ENCODE measurements at places on chromosomes 2 and 18.
A peak's percentile ranks its signal among the peaks of the same experiment; 100 is the strongest.

- no peak for DNase-seq
Observed at GRCh38 chr18:29726646-29727045, 1315.9 kb downstream of the DSC3 start.

DNA sequence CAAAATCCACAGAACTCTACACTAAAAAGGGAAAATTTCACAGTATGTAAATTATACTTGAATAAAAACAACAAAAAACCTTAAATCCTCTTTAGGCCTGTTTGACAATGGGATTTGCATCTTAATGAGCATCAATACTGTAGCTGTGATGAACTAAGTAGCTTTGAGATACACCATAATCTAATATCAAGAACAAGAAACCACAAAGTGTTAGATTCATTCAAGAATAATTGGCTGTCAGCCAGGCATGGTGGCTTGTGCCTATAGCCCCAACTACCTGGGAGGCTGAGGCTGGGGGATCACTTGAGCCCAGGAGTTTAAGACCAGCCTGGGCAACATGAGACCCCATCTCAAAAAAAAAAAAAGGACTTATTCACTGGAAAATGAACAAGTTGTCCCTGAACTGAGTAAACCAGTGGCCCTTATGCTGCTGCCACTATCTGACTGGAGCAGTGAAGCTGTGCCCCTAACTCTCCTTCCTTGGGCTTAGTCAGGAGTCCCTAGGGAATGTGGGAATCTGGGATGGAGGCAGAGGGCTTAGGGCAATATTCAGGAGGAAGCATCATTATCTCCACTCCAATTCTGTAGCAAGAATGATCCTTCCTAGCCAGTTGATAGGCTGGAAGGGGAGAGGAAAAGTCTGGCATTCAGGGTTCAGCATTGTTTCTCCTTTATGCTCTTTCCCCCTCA, 88.5 kb downstream of the PRKCE start:
- DNase-seq = no peak

GRCh38 chr2:240974771-240975572, 23.4 kb upstream of the SNED1 start:
- no peak for DNase-seq

GRCh38 chr18:55144193-55144930, 185.1 kb upstream of the CCDC68 start:
- no peak for DNase-seq

GRCh38 chr2:136932700-136933099, 167.4 kb downstream of the THSD7B start:
- DNase-seq = no peak

DNA sequence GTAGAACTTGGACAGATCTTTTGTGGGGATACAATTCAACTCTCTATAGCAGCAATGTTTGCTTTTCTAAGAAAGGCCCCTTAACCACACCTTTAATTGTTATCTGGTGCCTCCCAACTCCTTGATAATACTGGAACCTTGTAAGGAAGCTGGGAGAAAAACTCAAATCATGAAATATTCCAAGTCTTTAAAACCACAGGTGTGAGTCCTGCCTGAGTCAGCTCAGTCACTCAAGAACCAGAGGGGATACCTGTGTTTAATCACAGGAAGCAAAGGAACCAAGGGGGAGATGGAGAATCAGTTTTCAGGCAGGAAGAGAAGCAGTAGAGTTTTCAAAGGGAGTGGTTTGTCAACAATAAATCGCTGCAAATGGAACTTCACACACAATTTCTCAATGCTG, 159.9 kb downstream of the LAMA3 start:
- no peak for DNase-seq

DNA sequence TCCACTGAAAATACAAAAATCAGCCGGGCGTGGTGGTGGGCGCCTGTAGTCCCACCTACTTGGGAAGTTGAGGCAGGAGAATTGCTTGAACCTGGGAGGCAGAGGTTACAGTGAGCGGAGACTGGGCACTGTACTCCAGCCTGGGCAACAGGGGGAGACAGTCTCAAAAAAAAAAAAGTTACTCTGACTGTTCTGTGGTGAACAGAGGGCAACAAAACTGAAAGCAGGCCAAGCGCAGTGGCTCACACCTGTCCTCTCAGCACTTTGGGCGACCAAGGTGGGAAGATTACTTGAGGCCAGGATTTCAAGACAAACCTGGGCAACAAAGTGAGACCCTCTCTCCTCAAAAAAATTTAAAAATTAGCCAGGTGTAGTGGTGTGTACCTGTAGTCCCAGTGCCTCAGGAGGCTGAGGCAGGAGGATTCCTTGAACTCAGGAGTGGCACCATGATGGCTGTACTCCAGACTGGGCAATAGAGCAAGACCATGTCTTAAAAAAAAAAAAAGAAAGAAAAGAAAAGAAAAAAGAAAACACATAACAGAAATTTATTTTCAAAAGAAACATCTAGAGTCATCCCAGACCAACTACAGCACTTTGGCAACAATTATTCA, 13.6 kb upstream of the RTN4 start:
- no peak for DNase-seq

- DNase-seq = no peak
Observed at GRCh38 chr2:200698217-200698616, 112.4 kb downstream of the AOX1 start.

GRCh38 chr18:3139406-3139805, 80.4 kb downstream of the MYOM1 start:
- no peak for DNase-seq

GRCh38 chr2:221943076-221943810, 355.6 kb downstream of the PAX3 start:
- no peak for DNase-seq

DNA sequence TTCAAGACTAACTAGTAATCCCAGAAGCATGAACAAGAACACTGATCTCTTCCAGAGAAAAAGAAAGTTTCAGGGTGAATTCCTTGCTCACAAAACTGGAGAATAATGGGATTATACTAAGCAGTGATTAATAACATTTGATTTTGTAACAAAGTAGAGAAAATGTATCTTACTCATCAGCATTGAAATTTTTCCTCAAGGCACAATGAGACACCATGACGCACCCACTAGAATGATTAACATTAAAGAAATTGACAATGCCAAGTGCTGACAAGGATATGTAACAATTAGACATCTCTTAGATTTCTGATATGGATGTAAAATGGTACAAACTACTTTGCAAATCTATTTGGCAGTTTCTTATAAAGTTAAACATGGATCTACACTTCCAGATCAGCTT, 101.1 kb upstream of the EPHA4 start:
- DNase-seq = no peak

- DNase-seq = no peak
Observed at GRCh38 chr2:52970642-52971041, 797.0 kb upstream of the CHAC2 start.

GRCh38 chr2:218282173-218282991, 9.9 kb downstream of the TMBIM1 start:
- no peak for DNase-seq

DNA sequence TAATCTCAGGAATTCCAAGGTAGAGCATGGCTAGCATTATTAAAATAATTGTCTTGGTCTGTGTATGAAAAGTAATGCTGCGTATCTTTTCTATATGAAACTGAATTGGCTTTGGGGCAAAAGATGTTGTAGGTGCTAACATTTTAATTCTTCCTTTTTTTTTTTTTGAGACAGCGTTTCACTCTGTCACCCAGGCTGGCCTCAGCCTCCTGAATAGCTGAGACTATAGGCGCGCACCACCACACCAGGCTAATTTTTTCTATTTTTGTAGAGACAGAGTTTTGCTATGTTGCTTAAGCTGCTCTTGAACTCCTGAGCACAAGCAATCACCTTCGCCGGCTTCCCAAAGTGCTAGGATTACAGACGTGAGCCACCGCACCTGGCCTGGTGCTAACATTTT, 172.6 kb upstream of the STON1 start:
- no peak for DNase-seq

GRCh38 chr18:64240316-64240715, 91.4 kb upstream of the LINC00305 start:
- no peak for DNase-seq

DNA sequence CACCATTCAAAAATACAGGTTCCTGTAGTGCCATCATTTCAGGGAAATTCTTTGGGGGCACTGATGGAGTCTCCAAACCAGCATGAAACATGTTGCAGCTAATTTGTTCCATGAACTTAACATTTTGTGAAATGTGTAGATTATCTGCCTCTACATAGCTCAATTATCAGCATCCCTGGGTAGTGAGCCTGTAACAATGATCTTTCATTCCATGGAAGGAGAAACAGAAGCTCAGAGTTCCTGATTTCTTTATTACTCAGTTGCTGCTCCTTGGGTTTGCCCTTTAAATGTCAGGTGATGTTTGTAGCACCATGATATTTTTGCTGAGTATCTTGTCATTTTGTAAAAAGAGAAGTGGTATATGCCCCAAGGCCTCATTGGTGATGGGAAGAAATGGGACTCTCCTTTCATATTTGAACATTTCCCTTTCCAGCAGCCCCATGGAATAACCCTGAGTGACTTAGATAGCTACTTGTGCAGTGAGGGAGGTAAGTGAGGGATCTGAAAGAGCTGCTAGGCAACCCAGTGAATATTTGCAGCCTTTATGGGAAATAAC, 146.9 kb downstream of the CERS6 start:
- no peak for DNase-seq

GRCh38 chr2:216635171-216635570, 2.0 kb downstream of the IGFBP2 start:
- DNase-seq = no peak

DNA sequence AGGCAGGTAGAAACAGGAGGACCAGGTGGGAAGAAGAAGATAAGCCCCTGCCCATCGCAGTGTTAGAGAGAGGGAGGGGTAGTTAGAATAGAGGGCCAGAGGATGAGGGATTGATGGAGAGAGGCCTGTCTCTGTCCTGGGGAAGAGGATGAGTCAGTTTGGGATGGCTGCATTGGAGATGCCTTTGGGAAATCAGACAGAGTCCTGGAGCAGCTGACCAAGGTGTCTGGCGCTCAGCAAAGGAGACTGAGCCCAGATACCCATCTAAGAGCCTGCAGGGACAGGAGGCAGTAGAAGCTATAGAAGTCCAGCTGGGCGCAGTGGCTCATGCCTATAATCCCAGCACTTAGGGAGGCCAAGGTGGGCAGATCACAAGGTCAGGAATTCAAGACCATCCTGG, 177.8 kb upstream of the HAAO start:
- DNase-seq = no peak

DNA sequence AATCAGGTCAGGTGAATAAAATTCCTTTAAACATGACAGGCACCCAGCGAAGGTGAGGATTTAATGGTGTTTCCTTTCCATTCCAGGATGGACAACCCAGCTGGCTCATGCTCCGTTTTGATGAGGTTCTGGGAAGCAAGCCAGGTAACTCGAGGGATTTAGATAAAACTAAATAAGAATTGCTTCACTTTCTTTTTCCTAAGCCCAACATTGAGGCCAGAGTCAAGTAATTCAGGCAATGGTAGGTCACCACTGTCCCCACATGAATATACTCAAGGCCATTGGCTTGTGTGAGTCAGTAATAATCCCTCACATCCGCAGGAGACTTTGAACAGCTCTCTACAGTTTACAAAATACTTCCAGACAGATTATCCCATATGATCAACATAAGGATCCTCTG, 16.2 kb upstream of the LRATD1 start:
- no peak for DNase-seq

DNA sequence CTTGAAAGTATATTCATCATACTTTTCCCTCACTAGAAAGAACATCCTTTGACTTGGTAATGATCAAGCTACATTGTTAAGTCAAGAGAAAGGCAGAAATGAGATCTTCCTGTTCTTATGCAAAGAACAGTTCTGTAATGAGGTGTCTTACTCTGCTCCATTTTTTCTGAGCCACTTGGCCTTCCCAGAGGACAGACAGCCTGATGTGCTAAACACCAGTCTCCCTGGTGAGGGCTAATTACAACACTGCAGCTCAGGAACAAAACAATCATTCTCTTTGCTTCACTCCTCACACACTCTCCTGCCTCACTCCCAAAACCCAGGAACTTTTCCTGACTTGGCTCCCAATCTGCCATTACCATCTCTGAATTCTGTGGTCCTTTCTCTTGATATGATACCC, 25.6 kb downstream of the TACR1 start:
- DNase-seq = no peak

DNA sequence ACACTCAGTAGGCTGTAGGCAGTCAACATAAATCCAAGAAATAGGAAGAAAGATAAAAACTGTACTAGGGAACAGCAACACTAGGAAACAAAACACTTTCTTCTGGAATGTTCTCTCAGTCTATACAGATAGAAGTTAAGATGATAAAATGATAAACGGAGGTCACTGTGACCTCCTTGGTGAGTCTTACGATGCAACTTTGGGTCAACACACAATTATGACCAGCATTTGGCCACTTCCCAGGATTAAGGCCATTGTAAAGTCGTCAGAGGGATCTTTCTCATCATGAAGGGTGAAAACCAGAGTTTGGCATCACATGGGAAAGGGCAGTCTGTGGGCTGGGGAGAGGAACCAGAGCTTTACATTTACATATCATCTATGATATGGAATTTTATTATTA, 33.4 kb downstream of the LAMA3 start:
- DNase-seq = no peak

GRCh38 chr2:230589497-230590015, 123.1 kb upstream of the CAB39 start:
- peak; percentile 25 for DNase-seq

- DNase-seq = no peak
Observed at GRCh38 chr2:112887964-112888749, 22.8 kb upstream of the IL37 start.

- DNase-seq = no peak
Observed at GRCh38 chr2:10525573-10526265, 77.6 kb upstream of the ODC1 start.

GRCh38 chr2:191385416-191386160, 140.4 kb downstream of the MYO1B start:
- DNase-seq = no peak

GRCh38 chr18:30682672-30683071, 359.9 kb downstream of the DSC3 start:
- DNase-seq = no peak

- DNase-seq = no peak
Observed at GRCh38 chr2:12847694-12848575, 131.2 kb downstream of the TRIB2 start.

DNA sequence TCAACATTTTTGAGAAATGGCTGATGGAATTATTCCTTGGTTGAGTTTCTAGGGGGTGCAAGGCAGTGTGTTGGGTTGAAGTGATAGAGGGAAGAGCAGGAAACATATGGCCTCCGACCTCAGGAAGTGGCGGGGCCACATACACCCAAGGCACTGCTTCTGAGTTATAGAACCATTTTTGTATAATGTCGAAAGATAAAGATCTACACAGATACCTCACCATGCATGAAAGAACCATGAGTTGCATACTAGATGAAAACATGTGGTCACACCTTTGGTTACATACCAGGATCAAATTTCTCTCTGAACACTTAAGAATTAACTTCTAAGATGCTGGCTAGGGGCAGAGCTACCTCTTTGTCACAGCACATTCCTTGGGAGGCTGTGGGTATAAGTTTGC, 23.2 kb downstream of the LAMA3 start:
- DNase-seq = no peak

- DNase-seq = no peak
Observed at GRCh38 chr2:172374318-172375240, 52.8 kb upstream of the ITGA6 start.
